Astrocyte (in vitro differentiated cells and primary cell): ENCODE measurements at places on chromosomes 16 and 17. TPM values are rescaled to one million over a fixed set of nuclear protein-coding genes. Genes with fewer than 3 reads are reported as not detected.

GRCh38 chr16:63652091-63652490, 1469.8 kb downstream of the CDH11 start:
- DNase-seq: no peak
- H3K36me3 ChIP-seq: no peaks in the 10 kb centered on the region
- no peaks in the 10 kb centered on the region for H3K27me3 ChIP-seq
- no peak overlapping the region for H3K4me3 ChIP-seq
- no peaks in the 10 kb centered on the region for H3K4me1 ChIP-seq

Gene IGFBP4
- total RNA-seq: 134 and 142 TPM in 2 replicates

DNA sequence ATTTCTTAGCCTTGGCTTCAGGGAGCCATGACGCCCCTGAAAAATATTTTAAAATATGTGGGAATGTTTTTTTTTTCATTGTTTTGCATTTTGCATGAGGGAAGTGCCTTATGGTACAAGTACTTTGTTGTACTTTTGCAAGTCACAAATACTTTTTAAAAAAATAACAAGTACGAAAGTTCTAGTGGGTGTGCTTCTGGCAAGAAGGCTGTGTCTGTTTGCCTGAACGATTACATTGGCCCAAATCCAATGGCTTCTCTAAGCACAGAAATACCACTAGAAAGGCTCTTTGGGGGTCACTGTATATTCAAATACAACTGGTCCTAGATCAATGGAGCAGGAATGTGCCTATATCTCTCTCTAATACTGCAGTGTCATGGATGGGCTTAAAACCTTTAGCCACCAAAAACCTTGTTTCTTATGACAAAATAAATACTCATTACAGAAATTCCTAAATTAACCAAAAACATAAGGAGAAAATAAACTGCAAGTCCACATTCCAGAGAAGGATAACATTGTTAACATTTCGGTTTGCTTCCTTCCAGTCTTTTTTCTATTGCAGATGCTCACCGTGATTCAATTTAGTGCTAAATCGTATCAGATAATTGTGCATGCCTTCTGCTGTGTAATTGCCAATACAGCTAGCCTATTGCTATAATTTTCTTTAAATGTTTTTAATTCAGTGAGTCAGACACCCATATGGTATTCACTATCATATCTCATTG, 97.4 kb downstream of the VAT1L start:
- H3K36me3 ChIP-seq: no peaks in the 10 kb centered on the region
- H3K4me1 ChIP-seq: no peaks in the 10 kb centered on the region
- no peaks in the 10 kb centered on the region for H3K27me3 ChIP-seq
- peak; percentile 36 for DNase-seq
- H3K4me3 ChIP-seq: no peak overlapping the region

DNA sequence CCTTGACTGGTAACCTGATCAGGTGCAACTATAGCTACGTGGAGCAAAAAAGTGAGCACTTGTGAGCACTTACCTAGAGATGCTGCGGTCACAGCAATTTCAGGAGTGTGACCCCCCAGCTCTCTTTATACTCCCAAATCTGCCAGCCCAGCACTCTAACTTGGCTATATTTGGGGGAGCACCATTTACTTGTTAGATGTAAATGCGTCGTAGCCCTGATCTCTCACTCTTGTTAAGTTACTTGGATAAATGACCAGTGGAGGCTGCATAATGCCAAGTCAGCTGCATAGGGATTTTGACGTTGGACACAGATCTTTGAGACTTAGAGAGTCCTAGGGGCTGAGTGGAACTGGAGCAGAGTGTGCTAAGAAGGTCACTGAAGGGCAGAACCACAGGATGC, at the start of gene MYH13:
TSS of gene MYH13 (minus strand) at position 101 of the 400 bp plus-strand sequence. CDS start 8,476 bp downstream, outside the sequence.
- no peak for DNase-seq
- no peaks in the 10 kb centered on the region for H3K36me3 ChIP-seq
- no peak within 1 kb of the TSS for H3K27ac ChIP-seq
- no peak within 1 kb of the TSS for H3K4me3 ChIP-seq

GRCh38 chr16:77584205-77584859, 138.0 kb upstream of the NUDT7 start:
- peaks cover 23% of the 10 kb centered on the region for H3K4me1 ChIP-seq
- H3K27me3 ChIP-seq: no peaks in the 10 kb centered on the region
- peak overlapping the region; percentile 90 for H3K27ac ChIP-seq
- H3K36me3 ChIP-seq: no peaks in the 10 kb centered on the region

DNA sequence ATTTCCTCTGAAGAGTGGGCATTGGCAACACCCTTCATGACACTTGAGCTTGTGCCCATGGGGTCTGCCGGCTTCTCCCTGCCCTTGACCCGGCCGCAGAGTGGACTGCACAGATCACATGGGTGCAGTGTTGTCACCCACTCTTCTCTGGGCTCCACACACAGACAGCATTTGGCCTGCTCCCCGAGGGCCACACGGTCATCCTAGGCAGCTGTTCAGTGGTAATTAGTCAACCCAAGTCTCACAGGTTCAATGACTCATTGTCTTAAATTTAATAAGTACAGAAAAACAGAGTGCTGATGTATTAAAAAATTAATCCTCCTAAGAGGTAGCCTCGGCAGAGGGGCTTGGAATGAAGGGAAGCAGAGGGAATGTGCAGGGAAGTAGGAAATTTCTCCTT, 204.8 kb downstream of the MSI2 start:
- H3K27me3 ChIP-seq: no peaks in the 10 kb centered on the region
- no peak overlapping the region for H3K4me3 ChIP-seq

Gene MYH2
- 0.02 TPM in 1 of 2 replicates, not detected in the other for total RNA-seq

Gene CTRL
- total RNA-seq: 1.1 and 1.2 TPM in 2 replicates

DNA sequence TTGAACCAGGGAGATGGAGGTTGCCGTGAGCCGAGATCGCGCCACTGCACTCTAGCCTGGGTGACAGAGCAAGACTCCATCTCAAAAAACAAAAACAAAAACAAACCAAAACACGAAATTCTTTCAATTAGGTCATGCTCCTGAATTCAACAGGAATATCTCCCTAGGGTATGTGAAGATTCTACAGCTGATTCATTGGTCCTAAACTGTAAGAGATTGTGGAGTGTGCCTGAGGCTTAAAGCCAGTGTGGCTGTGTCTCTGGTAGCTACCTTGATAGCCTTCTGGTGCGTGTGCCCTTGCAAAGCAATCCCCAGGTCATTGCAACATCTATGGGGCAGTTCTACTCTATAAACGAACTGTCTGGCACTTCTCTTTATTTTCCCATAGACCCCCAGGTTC, 48.4 kb downstream of the USP43 start:
- DNase-seq: no peak
- H3K4me3 ChIP-seq: no peak overlapping the region
- H3K36me3 ChIP-seq: no peaks in the 10 kb centered on the region
- no peaks in the 10 kb centered on the region for H3K27me3 ChIP-seq

- H3K36me3 ChIP-seq: no peaks in the 10 kb centered on the region
- no peaks in the 10 kb centered on the region for H3K4me1 ChIP-seq
- no peak overlapping the region for H3K4me3 ChIP-seq
- H3K27ac ChIP-seq: no peak overlapping the region
- H3K27me3 ChIP-seq: no peaks in the 10 kb centered on the region
These were observed 248.6 kb downstream of the FTO start for GRCh38 chr16:53952215-53953208.

DNA sequence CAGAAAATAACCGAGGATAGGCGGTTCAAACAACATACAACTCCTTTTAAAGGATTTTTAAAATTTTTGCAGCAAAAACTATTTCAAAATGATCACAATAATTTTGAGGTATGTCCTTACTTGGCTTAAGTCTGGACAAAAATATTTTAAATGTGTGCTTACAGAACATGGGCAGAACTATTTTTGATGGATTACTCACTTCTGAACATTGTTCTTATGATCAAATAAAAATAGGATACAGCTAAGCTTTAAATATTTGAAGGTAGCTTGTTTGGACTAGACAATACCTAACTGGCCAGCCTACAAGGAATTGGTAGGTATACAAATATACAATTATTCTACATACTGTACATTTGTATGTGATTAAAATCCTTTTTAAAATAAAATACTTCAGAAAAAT, 14.3 kb upstream of the INTS2 start:
- H3K36me3 ChIP-seq: peaks cover 20% of the 10 kb centered on the region
- DNase-seq: no peak
- no peaks in the 10 kb centered on the region for H3K27me3 ChIP-seq
- H3K27ac ChIP-seq: no peak overlapping the region

Gene MPP3
- 5.9 and 6.5 TPM in 2 replicates for total RNA-seq

Gene GGT6
- not detected in 2 replicates for total RNA-seq

DNA sequence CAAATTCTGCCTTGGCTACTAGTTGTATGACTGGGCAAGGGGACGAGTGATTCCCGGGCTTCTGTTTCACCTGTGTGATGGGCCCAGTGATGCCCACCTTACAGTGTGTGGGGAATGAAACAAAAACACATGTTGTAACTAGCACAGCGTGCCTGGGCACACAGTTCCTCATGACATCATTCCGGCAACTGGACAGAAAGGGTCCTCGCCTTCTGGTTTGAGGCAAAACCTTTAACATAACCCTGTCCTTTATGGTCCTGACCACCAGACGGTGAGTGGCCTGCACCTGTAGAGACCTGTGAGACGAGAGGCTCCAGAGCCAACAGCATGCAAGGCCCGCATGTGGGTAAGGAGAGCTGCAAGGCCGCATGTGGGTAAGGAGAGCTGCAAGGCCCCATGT, 7.7 kb upstream of the SLC38A8 start:
- peaks cover 8% of the 10 kb centered on the region for H3K36me3 ChIP-seq
- no peak for DNase-seq
- no peaks in the 10 kb centered on the region for H3K27me3 ChIP-seq

DNA sequence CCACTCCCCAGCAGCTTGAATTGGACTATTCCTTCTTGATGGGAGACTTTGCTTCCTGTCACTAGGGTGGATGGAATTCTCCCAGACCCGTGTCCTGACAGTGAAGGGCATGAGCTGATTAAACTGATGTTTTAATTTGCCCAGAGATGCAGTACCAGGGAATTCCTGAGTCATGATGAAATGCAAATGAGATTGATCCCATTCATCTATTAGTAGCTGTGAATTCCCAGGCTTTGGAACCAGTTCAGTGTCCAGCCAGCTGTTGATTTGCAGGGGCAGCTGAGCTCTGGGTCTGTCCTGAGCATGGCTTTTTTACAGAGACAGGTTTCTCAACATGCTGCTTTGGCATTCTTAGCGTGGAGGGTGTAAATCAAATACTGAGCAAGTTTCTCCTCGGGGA, 157.9 kb downstream of the PITPNC1 start:
- H3K4me1 ChIP-seq: peaks cover 14% of the 10 kb centered on the region
- no peak overlapping the region for H3K27ac ChIP-seq
- peak; percentile 46 for DNase-seq
- no peaks in the 10 kb centered on the region for H3K36me3 ChIP-seq
- no peaks in the 10 kb centered on the region for H3K27me3 ChIP-seq

- H3K4me3 ChIP-seq: no peak overlapping the region
- DNase-seq: peak; percentile 63
- H3K27ac ChIP-seq: peak overlapping the region; percentile 93
These were observed 396.1 kb downstream of the SOX9 start for GRCh38 chr17:72516772-72517399.

- H3K4me1 ChIP-seq: peaks cover 13% of the 10 kb centered on the region
- H3K27me3 ChIP-seq: no peaks in the 10 kb centered on the region
- no peak for DNase-seq
- no peak overlapping the region for H3K4me3 ChIP-seq
- H3K27ac ChIP-seq: no peak overlapping the region
- no peaks in the 10 kb centered on the region for H3K36me3 ChIP-seq
These were observed 8.7 kb upstream of the CAVIN1 start for GRCh38 chr17:42431758-42432161.

DNA sequence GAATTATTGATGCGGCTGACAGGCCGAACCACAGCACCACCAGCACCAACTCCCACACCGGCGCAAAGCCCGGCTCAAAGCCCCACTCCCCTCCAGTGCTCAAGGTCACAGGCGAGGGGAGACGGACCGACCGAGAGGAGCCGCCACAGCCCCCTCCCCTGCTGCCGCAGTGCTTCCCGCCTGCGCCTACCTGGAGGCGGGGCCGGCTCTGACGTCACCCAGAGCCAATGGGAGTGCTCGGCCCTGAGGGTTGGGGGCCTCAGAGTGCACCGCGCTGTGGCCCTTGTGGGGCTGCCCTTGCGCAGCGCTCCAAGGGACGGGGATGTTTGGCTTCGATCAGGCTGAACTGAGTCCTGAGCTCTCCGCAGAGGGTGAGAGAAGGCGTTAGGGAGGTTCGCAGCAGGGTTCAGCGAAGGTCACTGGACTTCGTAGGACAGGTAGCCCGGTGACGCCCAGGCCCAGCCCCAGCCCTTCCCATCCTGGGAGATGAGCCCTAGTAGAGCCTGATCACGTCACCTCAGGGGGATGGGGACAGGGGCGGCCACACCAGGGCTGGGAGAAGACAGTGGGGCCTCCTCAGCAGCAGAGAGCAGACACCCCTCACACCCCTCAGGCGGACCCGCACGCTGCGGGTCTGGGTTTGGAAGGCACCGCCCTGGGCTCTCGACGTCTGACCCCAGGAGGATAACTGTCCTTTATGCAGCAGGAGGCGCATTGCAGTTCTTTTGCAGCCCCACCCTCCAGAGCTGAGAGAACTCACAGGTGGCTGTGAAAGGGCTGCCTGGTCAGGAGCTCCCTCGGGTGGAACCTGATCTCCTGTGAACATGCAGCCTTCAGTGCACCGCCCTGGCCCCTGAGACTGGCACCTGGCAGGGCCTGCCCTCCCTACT, 1.5 kb downstream of the NDRG4 start:
- no peak overlapping the region for H3K27ac ChIP-seq
- H3K27me3 ChIP-seq: no peaks in the 10 kb centered on the region
- no peak for DNase-seq
- peaks cover 17% of the 10 kb centered on the region for H3K4me1 ChIP-seq
- no peaks in the 10 kb centered on the region for H3K36me3 ChIP-seq

- no peak for DNase-seq
- no peaks in the 10 kb centered on the region for H3K27me3 ChIP-seq
- no peaks in the 10 kb centered on the region for H3K36me3 ChIP-seq
These were observed 42.6 kb upstream of the RPL38 start for GRCh38 chr17:74160656-74161502.

DNA sequence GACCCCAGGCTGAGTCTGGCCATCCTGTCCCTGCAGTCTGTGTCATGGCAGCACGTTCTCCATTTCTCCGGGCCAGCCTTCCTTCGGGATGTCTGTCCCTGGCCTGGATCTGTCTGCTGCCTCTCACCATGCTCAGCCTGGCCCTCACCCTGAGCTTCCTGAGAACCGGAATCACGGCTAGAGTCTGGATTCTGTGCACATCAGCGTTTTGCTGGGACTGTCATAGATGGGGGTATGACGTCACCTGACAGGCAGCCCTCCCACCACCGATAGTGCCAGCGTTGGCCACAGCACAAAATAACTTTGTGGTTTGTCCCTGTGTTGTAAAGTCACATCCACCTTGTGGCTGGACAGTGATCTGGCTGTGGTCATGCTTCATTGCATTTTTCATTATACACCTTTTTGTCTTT, 59.2 kb downstream of the B9D1 start:
- H3K4me3 ChIP-seq: no peak overlapping the region
- no peak for DNase-seq
- peaks cover 17% of the 10 kb centered on the region for H3K4me1 ChIP-seq

Gene HAS3
- total RNA-seq: 1.7 and 2.0 TPM in 2 replicates

DNA sequence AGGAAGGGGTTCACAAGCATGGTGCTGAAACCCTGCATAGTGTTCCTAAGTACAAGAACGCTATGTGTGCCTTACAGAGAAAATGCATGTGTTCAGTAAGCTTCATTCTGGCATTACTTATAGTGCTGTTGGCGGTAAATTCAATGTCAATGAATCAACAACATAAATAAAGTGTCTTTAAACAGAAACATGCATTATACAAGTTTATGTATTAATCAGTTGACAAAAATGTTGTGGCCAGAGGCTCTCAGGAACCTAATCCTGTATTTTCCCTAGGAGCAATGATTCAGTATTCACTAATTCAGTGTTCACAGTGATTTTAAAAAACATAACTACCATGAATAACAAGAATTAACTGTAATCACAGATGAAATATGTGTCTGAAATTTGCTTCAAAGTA, 47.1 kb upstream of the MYOCD start:
- peaks cover 27% of the 10 kb centered on the region for H3K4me1 ChIP-seq
- H3K27me3 ChIP-seq: no peaks in the 10 kb centered on the region
- no peak overlapping the region for H3K4me3 ChIP-seq
- peak; percentile 73 for DNase-seq
- H3K27ac ChIP-seq: peak overlapping the region; percentile 90

Gene ADCY9
- total RNA-seq: 11.4 TPM in 2 replicates

Gene CSF3
- not detected in 2 replicates for total RNA-seq
